ENCODE measurements at places on chromosomes 16 and 17.

DNA sequence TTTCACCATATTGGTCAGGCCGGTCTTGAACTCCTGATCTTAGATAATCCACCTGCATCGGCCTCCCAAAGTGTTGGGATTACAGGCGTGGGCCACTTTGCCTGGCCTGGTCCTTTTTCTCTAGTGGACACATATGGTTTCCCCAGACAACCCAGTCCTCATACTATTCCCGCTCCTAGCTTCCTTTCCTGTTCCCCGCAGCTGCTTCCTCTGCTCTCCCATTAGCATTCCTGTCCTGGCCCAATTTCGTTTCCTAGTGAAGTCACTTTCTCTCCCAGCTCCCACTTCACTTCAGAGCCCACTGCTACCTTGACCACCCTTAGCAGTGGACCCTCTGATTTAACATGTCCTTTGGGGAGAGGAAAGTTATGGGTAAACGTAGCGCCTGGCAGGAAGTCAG is 11.3 kb downstream of the KATNIP start:
- H3K4me1 ChIP-seq, result peaks cover 12% of the 10 kb centered on the region
- DNase-seq, result no peak
- H3K27ac ChIP-seq, result peak overlapping the region; percentile 41
- no peak overlapping the region for H3K4me3 ChIP-seq
- H3K27me3 ChIP-seq, result no peaks in the 10 kb centered on the region

GRCh38 chr17:39174920-39175694 is 9.1 kb upstream of the ARL5C start:
- peaks cover 13% of the 10 kb centered on the region for H3K4me1 ChIP-seq
- no peak overlapping the region for H3K27ac ChIP-seq

DNA sequence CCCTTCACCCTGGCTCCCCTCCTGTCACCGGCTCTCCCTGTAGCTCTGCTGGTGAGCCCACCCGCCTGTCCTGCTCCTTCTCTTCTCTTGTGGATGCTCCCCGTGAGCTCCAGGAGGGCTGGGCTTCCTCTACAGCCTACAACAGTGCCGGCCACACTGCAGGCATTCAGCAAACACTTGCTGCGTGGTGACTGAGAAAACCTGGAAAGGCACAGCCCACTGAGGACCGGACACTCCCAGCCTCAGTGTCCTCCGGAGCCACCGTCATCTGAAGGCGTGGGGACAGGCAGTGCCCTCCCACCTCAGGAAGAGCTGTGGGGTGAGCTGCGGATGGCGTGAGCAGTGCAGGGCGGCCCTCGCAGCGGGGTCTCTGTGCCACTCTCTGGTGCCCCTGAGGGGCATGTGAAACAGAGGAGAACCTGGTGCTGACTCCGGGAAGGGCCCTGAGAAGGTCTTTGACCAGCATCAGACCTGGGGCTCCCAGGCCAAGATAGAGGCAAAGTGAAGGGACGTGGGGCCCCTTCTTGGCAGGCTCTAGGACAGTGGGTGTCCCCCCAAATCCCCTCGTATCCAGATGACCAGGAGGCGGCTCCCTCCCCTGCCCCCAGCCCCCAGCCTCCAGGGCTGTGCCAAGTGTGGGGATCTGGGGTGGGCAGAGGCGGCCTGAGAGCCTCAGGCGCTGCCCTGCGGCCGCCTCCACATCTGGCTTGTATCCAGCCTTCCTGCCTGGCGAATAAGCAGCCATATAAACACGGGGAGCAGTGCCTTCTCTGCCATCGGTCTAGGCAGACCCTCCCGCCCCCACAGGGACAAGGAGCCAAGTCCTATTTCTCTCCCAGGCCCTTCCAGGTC is 44.0 kb upstream of the PABPN1L start:
- peaks cover 2% of the 10 kb centered on the region for H3K36me3 ChIP-seq
- DNase-seq, result no peak
- H3K27me3 ChIP-seq, result peaks cover 17% of the 10 kb centered on the region

DNA sequence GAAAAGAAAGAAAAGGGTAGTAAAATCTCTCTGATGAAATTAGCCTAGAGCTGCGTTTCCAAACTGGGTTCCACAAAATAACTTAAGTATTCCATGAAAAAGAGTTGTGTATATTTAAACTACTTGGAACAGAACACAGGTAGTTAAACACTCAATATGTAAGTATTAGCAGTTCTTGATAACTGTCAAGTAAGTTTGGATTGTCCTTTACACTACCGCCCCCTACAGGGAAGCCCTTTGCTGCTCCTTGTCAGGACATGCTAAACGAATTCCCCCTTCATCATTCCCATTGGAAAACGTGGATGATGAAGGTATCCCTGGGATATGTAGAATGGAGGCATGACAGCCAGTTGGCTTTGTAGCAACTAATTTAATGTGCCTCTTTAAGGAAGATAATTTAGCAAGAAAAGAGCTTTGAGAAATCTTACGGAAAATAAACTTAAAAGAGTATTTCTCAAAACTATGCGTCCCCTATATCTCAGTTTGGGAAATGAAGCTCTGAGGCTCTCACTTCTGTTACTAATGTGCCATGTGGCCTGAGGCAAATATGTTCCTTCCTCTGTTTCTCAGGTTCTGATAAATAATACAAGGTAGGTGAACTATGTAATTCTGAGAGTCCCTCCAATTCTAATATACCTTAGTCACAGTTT is 18.8 kb downstream of the NCBP3 start:
- peak overlapping the region; percentile 47 for H3K27ac ChIP-seq
- H3K4me1 ChIP-seq, result peaks cover 6% of the 10 kb centered on the region
- no peaks in the 10 kb centered on the region for H3K27me3 ChIP-seq
- no peak overlapping the region for H3K4me3 ChIP-seq

GRCh38 chr17:28741358-28742349 is 2.2 kb upstream of the TRAF4 start:
- no peaks in the 10 kb centered on the region for H3K27me3 ChIP-seq
- peaks cover 31% of the 10 kb centered on the region for H3K4me1 ChIP-seq
- DNase-seq, result no peak
- no peak overlapping the region for H3K27ac ChIP-seq
- H3K36me3 ChIP-seq, result peaks cover 13% of the 10 kb centered on the region

Data from central memory CD8-positive, alpha-beta T cell (primary cell).